ENCODE measurements at places on chromosomes 3 and 15.
A peak's percentile ranks its signal among the peaks of the same experiment; 100 is the strongest.

DNA sequence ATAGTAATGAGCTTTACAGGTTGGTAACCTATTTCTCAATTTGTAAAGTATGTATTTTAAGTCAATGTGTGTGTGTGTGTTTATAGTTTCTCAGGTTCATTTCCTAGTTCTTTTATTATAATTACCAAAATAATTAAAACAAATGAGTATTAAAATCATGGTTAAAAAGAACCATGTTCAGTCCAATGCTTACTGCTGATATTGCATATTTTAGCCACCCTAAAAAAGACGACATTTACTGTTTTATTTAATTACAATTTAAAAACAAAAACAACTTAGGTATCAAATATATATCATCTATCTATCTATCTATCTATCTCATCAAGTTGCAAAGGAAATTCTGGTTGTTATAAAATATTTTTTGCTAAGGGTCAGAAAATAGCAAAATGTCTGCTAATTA is 203.3 kb downstream of the GBE1 start:
- no peak for DNase-seq

DNA sequence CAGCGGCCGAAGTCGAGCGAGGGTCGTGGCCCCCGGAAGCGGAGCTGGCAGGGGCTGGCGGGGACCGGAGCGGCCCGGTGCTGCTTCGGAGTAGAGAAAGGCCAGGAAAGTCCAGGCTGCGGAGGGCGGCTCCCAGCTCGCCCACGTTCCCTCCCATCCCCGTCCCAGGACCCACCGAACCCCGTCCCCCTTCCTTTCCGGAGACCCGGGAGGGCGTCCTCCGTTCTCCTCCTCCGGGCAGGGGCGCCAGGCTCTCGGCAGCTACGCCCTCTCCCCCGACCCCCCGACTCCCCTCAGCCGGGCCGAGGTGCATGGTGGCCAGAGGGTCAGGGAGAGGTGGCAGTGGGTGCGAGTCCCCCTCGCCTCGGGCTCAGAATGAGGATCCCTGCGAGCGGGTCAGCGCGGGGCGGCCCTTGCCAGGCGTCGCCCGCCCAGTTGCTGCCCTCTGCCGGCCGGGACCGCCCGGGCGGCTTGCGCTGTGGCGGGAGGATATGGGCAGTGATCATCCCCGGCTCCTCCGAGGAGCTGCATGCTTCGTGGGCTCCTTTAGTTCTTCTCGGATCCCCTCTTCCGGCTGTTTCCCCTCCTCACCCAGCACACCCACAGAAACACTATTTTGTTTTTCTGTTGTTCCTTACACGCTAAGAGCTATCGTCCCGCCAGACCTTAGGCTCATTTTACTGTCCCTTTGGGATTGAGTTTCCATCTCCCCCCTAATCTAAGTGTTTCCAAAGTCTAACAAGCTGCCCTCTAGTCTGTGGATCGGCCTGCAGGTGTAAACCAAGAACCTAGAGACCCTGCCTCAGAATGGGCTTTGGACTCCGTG is 744 bp upstream of the ALDH1A2 start:
- peak; percentile 57 for DNase-seq

DNA sequence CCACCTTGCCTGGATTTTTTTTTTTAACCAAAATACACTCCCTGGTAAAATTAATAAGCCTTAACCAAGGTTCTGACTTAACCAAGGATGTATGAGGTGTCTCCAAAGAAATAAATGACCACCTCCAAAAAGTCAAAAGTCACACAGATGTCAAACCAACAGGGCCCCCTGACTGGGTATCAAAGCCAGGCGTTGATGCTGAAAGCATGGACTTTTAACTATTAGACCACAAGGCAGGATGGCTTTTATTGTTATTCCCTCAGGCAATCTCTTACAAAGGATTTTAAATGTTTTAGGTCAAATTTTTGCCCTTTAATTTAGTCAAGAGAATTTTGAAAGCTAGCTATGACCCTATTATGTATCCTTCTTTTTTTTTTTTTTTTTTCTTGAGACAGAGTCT is 60.4 kb downstream of the OSTN start:
- no peak for DNase-seq

GRCh38 chr3:56633602-56634535 is 49.2 kb downstream of the TASOR start:
- DNase-seq = no peak

DNA sequence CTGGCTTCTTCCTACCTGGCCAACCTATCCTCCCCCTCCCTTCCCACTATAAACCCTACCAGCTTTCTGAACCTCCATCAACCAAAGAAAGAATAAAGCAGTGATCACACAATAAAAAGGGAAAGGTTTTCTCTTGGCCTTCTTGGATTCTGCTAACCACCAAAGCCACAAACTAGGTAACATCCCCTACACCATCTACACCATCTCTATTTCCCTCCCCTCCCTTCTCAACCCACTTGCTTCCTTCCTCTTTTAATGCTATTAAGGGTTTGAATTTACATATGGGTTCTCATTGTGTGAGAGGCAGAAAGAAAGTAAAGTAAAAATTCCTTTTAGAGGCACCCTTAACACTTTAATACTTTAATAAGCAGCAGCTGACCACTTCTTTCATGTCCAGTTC is 25.8 kb upstream of the RSL24D1 start:
- DNase-seq = no peak

DNA sequence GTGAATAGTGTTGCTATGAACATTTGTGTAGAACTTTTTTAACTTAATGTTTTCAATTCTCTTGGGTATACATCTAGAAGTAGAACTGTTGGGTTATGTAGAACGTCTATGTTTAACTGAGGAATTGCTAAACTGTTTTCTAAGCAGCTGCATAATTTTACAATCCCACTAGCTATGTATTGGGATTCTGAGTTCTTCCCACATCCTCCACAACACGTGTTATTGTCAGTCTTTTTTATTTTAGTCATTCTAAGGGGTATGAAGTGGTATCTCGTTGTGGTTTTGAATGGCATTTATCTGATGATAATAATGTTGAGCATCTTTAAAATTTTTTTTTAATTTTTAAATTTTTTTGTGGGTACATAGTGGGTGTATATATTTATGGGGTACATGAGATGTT is 55.0 kb upstream of the NPHP3 start:
- DNase-seq = no peak

GRCh38 chr3:43194490-43195114 is 88.7 kb upstream of the POMGNT2 start:
- DNase-seq = no peak

DNA sequence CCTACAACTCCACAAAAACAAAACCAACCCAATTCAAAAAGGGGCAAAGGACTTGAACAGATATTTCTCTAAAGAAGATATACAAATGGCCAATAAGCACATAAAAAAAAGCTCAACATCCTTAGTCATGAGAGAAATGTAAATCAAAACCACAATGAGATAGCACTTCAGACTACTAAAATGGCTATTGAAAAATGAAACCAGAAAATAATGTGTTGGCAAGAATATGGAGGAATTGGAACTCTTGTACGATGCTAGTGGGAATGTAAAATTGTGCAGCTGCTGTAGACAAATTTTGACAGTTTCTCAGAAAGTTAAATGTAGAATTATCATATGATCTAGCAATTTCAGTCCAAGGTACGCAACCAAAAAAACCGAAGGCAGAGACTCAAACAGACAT is 29.0 kb downstream of the KY start:
- peak; percentile 23 for DNase-seq

GRCh38 chr3:49554633-49555265 is 472 bp downstream of the BSN start:
- peak; percentile 35 for DNase-seq

GRCh38 chr15:57534281-57534680 is 57.4 kb upstream of the MYZAP start:
- peak; percentile 57 for DNase-seq

GRCh38 chr3:167798443-167798842 is 62.9 kb downstream of the SERPINI1 start:
- no peak for DNase-seq

DNA sequence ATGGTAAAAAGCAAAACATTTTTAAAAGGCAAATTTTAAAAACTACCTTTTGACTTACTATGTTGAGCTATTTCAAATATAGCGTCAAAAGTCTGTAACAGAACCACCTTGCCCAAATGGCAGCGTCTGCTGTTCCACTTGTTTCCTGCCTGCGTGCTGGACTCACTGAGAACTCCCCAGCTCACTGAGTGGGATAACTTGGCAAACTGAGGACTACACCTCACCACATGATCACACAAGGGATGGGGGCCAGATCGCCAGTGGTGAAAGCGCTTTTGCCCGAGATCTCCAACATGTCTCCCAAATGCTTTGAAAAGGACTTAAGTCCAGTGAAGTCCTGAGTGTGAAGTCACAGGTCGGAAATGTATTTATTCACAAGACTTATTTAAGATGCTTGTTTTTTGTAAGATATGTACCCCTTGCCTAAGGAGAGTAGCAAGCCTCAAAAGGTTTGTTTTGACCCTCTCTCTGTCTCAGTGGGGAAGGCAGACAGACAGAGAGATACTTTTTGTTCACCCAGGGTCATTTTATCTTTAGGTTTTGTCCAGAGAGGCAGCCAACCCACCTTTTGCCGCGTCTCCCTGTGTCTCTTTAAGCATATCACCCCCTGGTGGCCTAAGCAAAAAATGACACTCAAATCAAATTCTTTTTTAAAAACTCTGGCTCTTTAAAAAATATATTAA is 192.6 kb downstream of the PDZRN3 start:
- DNase-seq = peak; percentile 64

- peak; percentile 5 for DNase-seq
Measured at GRCh38 chr15:92391640-92392039, 2.0 kb upstream of the ST8SIA2 start.

DNA sequence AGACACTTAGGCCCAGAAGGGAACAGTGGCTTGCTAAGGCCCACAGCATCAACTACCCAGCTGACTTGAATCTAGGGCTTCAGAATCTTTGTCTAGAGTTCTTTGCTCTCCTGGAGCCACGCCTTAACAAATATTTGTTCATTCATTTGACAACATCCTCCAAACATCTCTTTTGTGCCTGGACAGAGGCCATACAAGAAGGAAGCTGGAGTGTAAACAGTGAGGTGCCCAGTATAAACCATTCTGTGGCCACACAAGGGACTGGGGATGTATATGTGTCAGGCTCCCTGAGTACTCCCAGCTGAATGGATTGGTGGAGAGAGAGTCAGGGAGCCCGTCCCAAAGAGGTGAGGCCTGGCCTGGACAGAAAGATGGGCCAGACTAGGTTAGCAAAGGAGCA is 3.4 kb downstream of the CIB2 start:
- DNase-seq = no peak

DNA sequence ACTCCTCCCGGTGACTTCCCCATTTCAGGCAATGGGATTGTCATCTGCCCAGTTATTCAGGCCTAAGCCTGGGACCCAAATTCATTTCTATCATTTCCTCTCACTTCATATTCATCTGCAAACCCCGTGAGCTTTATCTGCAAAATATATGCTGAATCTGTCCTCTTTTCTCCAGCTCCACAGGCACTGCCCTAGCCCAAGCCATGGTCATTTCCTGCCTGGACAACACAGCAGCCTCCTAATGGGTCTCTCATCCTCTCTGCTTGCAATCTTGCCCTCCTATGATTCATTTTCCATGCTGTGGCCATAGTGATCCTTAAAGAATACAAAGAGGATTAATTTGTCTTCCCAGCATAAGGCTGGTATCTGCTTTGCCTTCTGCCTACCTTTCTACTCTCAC is 6.1 kb downstream of the RBP2 start:
- DNase-seq = no peak

GRCh38 chr15:72796210-72796514 is 12.6 kb upstream of the ADPGK start:
- no peak for DNase-seq

DNA sequence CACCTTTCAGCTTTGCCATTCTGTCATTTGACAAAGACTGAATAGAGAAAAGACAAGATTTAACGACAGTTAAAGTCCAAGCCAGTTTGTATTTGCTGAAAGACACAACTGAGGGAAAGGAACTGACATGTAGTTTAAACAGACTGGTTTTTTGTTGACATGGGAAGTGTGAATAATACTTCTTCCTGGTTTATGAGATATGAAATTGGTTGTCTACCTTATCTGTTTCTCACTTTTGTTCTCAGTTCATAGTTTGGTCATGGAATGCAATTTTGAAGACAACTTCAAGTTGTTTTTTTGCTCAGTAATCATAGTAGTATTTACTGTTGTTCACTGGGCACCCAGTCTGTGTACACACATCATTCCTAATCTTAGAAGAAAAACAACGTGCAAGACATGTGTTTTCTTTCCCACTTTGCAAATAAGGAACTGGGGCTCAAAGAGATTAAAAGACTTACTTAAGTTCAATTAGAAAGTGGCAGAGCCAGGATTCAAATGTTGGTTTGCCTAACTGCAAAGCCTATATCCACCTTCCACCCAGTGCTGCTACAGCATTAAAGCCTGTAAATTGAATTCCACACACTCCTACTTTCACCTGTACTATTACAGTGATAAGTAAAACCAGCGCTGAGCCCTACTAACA is 103.5 kb downstream of the LPP start:
- no peak for DNase-seq

GRCh38 chr15:101052031-101052620 is 133.0 kb downstream of the LRRK1 start:
- DNase-seq = no peak

- DNase-seq = peak; percentile 44
Measured at GRCh38 chr3:141255846-141256261, 24.2 kb downstream of the PXYLP1 start.
